Small intestine (tissue), 16 donors: ENCODE measurements at places on chromosomes 16 and 17. TPM values are rescaled to one million over a fixed set of nuclear protein-coding genes. Genes with fewer than 3 reads are reported as not detected.

OR2C1 gene
- polyA plus RNA-seq, result 0.04 TPM

DNA sequence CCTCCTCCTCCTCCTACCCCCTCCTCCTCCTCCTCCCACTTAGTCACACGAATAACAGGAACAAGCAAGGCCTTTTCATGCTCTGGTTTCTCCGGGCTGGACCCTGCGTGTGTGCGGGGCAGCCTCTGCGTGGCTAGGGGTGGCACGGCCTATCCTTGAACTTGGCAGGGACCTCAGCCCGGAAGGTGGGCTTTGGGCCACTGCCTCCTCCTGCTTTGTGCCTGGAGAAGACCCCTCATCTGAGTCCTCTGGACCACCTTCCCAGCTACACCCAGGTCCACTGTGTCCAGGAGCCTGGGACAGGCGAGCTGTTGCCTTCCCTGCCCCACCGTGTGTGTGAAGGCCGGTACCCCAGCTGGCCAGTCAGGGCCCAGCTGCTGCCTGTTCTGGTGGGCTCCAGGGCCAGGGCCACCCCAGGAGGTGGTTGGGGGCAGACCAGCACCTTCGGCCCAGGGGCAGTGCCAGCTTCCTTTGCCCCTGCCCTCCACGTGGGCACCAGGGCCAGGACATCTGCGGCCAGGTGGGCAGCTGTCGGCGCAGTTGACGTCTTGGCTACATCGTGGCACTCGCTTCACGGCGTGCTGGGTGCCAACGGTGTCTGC lies 35.4 kb downstream of the GINS2 start:
- DNase-seq, result no peak
- peaks cover 35% of the 10 kb centered on the region for H3K36me3 ChIP-seq
- H3K4me1 ChIP-seq, result no peaks in the 10 kb centered on the region

SLFN14 gene
- not detected for polyA plus RNA-seq

DNA sequence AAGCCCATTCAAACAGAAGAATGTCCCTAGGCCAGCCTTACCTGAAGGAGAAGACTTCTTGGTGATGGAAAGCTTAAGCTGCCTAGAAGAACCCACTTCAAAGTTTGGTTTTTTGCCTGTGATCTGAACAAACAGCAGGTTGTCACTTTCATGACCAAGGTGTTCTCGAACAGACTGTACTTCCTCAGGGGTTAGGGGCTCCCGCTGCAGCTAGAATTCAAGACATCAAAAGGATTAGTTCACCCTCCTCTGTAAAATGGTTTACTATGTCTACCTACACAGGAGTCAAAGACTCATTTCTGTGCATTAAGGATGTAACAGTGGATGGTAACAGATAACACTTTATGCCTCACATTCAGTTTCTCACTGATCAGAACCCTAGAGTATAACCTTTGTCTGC lies 13.2 kb downstream of the CIAPIN1 start:
- H3K36me3 ChIP-seq, result peaks cover 24% of the 10 kb centered on the region
- no peak for DNase-seq
- no peaks in the 10 kb centered on the region for H3K4me1 ChIP-seq
- H3K27ac ChIP-seq, result no peak overlapping the region
- H3K27me3 ChIP-seq, result no peaks in the 10 kb centered on the region
- no peak overlapping the region for H3K4me3 ChIP-seq

DNA sequence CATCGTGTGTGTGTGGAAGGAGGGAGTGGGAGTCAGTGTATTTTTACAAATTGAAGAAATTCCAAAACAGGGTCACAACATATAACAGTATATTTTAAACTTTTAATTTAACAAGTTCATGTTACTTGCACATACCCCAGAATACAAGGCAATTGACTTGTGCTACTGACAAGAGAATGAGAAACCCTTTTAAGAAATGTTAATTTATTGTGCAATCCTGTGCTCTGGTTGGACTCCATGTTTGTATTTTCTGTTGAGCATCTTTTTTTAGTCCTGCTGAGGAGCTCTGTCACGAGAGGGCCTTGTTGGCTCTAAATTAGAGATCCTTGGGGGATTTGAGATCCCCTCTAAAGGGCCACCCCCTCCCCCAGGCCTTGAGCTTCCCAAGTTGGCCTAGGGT lies 1.1 kb upstream of the EMP2 start:
- no peaks in the 10 kb centered on the region for H3K27me3 ChIP-seq
- H3K4me3 ChIP-seq, result no peak overlapping the region
- DNase-seq, result no peak
- H3K27ac ChIP-seq, result no peak overlapping the region

- no peaks in the 10 kb centered on the region for H3K36me3 ChIP-seq
- H3K4me3 ChIP-seq, result peak within 1 kb of the TSS; percentile 44
- peaks cover 12% of the 10 kb centered on the region for H3K27me3 ChIP-seq
- H3K27ac ChIP-seq, result peak within 1 kb of the TSS; percentile 60
These were observed at the start of gene PPP1R1B for GRCh38 chr17:39626171-39627046. Gene PPP1R1B, plus strand, starts transcription at chr17:39626952. Its CDS starts 441 bp downstream, at chr17:39627393.

- H3K36me3 ChIP-seq, result no peaks in the 10 kb centered on the region
- no peaks in the 10 kb centered on the region for H3K27me3 ChIP-seq
- no peak for DNase-seq
- H3K4me1 ChIP-seq, result no peaks in the 10 kb centered on the region
- no peak overlapping the region for H3K27ac ChIP-seq
These were observed 198.1 kb upstream of the AXIN2 start for GRCh38 chr17:65759532-65759931.

- no peaks in the 10 kb centered on the region for H3K4me1 ChIP-seq
- no peaks in the 10 kb centered on the region for H3K27me3 ChIP-seq
- no peak for DNase-seq
- no peak overlapping the region for H3K4me3 ChIP-seq
- no peak overlapping the region for H3K27ac ChIP-seq
These were observed 110.8 kb downstream of the IRX3 start for GRCh38 chr16:54175552-54176375.

DNA sequence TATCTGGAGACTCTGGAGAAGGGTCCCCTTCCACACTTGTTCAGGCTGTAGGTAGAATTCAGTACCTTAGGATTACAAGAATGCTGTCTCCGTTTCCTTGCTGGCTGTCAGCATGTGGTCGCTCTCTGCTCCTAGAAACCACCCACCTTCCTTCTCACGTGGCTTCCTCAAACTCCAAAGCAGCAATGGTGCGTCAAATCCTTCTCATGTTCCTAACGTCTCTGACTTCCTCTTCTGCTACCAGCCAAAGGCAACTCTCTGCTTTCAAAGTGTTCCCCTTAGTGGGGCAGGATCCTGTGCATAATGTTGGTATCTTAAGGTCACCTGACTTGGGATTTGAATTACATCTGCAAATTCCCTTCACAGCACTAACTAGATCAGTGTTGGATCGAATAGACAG lies 30.9 kb upstream of the DYNLRB2 start:
- no peaks in the 10 kb centered on the region for H3K36me3 ChIP-seq
- no peak for DNase-seq
- H3K4me1 ChIP-seq, result no peaks in the 10 kb centered on the region
- no peak overlapping the region for H3K4me3 ChIP-seq
- no peak overlapping the region for H3K27ac ChIP-seq
- H3K27me3 ChIP-seq, result peaks cover 2% of the 10 kb centered on the region

DNA sequence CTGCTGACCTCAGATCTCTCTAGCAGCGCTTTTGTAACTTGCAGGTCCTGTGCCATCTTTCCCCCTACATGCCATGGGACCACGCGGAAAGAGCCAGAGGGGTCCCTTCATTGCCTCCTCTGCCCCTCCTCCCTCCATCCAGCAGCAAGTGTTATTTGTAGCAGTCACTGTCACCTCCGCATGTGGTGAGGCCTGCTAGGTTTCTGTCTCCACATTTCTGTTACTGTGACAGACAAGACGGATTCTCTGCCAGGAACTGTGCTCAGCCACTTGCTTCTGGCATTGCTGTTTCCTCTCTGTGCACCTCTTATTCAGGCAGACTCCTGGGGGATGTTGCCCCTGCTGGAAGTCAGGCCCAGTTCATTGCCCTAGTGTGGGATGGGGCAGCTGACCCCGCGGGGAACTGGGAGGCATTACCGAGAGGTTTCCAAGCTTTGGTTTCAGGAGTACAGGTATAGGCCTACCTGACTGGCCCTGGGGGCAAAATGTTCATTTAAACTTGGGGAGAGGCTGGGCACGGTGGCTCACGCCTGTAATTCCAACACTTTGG lies 61.2 kb downstream of the RAB11FIP4 start:
- H3K4me1 ChIP-seq, result no peaks in the 10 kb centered on the region
- no peak overlapping the region for H3K4me3 ChIP-seq
- no peaks in the 10 kb centered on the region for H3K27me3 ChIP-seq
- H3K27ac ChIP-seq, result no peak overlapping the region
- no peak for DNase-seq

GRCh38 chr16:30927789-30928378 lies 4.5 kb downstream of the FBXL19 start:
- H3K36me3 ChIP-seq, result peaks cover 2% of the 10 kb centered on the region
- H3K27me3 ChIP-seq, result no peaks in the 10 kb centered on the region
- H3K4me3 ChIP-seq, result no peak overlapping the region
- H3K4me1 ChIP-seq, result peaks cover 27% of the 10 kb centered on the region
